ENCODE measurements at places on chromosomes 5 and 9. TPM values are rescaled to one million over a fixed set of nuclear protein-coding genes. Genes with fewer than 3 reads are reported as not detected.

Gene MARVELD2
- 56.0 TPM for total RNA-seq

Gene BTNL3
- total RNA-seq: 20.5 TPM

Gene FRMD3
- total RNA-seq: 23.8 TPM

Gene TAS2R1
- total RNA-seq: not detected

Gene BARHL1
- total RNA-seq: not detected

Gene LRRC19
- total RNA-seq: 98.5 TPM

Gene GRM6
- total RNA-seq: not detected

Gene EHMT1
- 72.2 TPM for total RNA-seq

Gene FABP6
- not detected for total RNA-seq

Gene DCTN4
- total RNA-seq: 44.6 TPM

Gene TRIM36
- total RNA-seq: 39.8 TPM

Gene ST8SIA4
- total RNA-seq: 2.0 TPM

- DNase-seq: no peak
Measured at GRCh38 chr5:119382169-119382568, 26.4 kb downstream of the TNFAIP8 start.

GRCh38 chr5:32275396-32275741 lies 37.4 kb downstream of the MTMR12 start:
- no peak for DNase-seq

DNA sequence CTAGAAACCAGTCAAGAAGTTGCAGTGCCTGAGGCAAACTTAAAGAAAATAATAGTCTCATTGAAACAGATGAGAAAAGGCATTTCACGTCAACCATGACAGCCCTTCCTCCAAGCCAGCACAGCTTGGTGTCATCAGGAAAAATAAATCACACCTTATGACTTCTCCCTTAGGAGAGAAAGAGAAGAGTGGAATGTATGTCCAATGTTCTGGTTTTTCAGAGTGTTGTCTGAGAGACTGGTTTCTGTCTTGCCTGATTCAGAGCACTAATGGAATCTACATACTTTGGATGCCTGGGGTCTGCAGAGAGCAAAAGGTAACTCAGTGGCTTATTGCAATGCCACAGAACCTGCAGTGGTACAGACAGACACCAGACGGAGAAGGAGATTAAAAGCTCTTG lies 105.5 kb upstream of the PDE4D start:
- DNase-seq: no peak

DNA sequence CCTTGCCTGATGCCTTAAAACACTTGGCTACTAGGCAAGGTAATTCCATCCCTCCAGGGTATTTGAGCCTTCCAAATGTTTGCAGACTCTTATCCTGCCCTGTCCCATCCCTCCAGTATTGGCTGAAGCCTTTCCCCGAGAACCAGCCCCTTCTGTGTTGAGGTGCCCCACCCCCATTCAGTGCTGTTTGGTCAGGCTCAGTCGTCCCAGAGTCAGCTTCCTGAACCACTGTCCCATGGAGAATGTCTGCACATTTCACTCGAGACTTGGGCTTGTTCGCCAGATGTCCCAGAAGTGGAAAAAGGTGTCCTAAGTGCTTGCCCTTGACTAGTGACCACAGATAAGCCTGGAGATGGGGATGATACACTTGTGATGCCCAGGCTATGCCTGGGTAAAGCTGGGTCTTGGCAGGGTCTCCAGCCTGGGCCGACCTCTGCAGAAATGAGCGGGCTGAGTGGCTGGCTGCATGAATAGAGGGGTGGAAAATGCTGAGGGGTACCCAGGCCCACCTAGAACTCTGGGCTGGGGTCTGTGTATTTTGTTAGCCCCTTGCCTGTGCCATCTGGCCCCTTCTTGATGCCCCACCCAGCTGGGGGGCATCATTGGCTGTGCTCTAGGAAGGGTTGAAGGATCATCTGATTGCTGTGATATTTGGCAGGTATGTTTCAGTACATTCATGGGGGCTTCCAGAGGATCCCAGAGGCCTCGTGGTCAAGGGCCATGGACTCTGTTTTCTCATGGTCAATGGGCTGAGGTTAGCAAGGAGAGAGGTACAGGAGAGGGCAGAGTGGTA lies 178.4 kb downstream of the MACROH2A1 start:
- no peak for DNase-seq

DNA sequence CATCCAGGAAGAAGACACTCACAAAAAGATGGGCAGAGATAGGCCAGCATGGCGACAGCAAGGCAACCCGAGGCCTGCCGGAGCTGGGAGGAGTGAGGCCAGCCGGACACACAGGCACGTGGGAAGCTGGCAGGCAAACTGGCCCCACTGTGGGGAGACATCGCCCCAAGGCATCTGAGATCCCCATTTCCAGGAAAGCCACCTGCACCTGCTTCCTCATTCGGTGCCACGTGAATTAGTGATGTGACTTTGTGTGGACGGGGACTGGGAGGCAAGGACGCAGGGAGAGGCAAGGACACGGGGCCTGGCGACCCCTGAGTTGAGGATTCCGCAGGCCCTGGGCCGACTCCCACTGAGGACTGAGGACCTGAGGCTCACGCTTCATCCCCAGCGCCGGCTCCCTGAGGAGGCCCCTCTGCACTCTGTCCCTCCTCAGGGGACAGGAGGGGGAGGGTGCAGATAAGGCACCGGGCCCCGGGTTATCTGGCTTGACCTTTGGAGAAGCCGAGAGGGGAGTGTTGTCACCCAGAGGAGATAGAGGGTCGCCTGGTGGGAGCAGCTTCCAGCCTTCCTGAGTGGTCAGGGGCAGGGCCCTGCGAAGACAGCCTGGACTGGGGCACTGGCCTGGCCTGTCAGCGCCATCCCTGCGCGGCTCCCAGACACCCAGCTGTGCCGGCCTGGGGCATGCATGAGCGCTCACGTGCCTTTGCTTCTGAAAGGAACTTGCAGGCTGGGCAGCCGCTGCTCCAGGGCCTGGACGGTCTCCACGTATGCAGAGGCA lies 39.7 kb downstream of the NDUFS6 start:
- DNase-seq: no peak

GRCh38 chr5:135641319-135641718 lies 62.5 kb upstream of the CXCL14 start:
- DNase-seq: no peak

- DNase-seq: no peak
Measured at GRCh38 chr5:88262116-88262515, 6.5 kb downstream of the TMEM161B start.

GRCh38 chr5:33816791-33817190 lies 75.0 kb downstream of the ADAMTS12 start:
- DNase-seq: no peak

DNA sequence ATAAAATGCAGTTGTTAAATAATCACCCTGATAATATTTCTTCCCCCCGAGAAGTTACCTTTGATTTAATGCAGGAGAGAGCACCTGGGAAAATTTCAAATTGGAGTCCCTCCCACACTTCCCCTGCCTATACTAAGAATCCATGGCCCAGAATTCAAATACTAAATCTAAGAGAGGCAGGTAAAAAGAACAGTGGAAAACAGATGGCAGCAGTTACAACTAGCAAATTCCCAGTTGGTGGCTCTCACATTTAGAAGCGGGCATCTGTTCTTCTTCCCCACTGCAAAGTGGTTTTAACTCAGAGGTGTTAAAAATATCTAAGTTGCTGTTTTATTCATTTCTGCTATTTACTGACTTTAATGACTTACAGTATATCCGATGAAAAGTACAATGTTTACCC lies 210.4 kb upstream of the ELAVL2 start:
- no peak for DNase-seq

DNA sequence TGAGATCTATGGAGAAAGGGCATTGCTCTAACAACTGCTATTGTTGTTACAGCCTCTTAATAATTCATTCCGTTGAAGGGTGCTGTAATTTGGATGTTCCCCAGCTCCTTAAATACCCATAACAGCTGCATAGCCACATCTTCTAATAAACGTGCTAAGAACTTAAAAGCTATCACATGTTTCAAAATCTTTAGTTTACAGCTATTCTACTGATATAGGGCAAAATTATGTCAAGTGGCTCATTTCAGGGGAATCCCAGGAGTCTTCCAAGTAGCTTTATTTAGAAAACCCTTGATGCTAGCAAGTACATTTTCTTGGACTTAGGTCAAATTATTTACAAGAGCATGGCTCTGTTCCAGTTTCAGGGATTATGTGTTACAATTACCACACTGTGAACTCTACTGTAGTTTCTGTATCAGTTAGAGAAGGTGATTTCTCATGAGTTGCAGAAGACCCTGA lies 990.4 kb upstream of the ACO1 start:
- no peak for DNase-seq

DNA sequence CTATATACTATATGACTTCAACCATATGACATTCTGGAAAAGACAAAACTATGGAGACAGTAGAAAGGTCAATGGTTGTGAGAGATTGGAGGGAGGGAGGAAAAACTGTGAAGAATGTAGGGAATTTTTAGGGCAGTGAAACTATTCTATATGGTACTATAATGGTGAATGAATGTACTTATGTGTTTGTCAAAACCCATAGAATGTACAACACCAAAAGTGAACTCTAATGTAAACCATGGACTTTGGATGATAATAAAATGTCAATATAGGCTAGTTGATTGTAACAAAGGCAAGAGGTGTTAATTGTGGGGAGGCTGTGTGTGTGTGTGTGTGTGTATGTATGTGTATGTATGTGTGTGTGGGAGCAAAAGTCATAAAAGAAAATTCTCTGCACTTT lies 10.8 kb upstream of the STOM start:
- peak; percentile 36 for DNase-seq

GRCh38 chr9:31146485-31147166 lies 1237.8 kb upstream of the ACO1 start:
- no peak for DNase-seq

DNA sequence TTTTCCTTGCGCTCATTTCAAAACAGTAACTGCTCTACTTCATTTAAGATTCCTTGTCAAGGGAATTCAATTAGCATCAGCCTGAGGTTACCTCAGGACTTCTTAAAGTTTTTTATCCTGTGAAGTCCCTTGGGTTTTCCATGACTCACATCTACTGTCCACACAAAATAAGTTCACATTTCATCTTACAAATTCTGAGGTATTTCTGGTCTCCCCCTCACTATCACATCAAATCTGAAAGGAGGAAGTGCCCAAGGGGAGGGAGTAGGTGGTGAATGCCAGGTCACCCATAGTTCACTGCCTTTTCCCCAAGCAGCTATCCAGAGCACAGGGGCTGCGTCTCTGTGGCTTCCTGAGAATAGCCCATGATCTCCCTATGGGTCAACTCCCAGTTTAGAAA lies 227.1 kb upstream of the NREP start:
- no peak for DNase-seq

GRCh38 chr5:181191526-181192336 lies 13.3 kb downstream of the TRIM7 start:
- DNase-seq: peak; percentile 93

- no peak for DNase-seq
Measured at GRCh38 chr5:175772747-175773533, 98.4 kb upstream of the CPLX2 start.
